Inflammatory macrophage (primary cell): ENCODE measurements at places on chromosomes 3 and 15.
A peak's percentile ranks its signal among the peaks of the same experiment; 100 is the strongest.

DNA sequence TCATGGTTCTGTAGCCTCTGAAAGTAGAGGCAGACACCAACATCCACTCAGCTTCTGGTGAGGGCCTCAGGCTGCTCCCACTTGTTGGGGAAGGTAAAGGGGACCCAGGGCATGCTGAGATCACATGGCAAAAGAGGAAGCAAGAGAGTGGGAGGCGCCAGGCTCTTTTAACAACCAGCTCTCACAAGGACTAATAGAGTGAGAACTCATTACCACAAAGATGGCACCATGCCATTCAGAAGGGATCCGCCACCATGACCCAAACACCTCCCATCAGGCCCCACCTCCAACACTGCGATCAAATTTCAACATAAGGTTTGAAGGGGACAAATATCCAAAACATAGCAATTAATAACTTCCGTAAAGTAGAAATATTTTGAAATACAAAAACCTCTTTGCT, 192.3 kb downstream of the OCA2 start:
- no peak for DNase-seq

- DNase-seq, result no peak
Measured at GRCh38 chr3:120170223-120170622, 76.0 kb upstream of the GSK3B start.

GRCh38 chr15:96303503-96304056, 26.9 kb upstream of the NR2F2 start:
- DNase-seq, result no peak

DNA sequence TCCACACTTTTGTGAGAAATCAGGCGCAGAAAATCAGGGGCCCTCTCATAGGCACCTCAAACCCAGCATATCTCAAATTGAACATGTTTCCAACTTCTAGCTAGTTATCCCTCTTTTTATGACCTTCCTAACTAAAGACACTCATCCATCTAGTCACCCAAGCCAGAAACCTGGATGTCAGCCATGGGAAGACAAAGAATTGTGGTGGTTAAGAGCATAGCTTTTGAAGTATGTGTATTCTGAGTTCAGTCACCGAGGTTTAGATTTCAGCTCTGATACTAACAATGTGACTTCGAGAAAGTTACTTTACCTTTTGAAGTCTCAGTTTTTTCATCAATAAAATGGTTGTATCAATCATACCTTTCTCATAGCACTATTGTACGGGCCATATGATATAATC, 495.5 kb downstream of the NLGN1 start:
- DNase-seq, result no peak

GRCh38 chr15:93382200-93382820, 293.3 kb upstream of the RGMA start:
- no peak for DNase-seq

DNA sequence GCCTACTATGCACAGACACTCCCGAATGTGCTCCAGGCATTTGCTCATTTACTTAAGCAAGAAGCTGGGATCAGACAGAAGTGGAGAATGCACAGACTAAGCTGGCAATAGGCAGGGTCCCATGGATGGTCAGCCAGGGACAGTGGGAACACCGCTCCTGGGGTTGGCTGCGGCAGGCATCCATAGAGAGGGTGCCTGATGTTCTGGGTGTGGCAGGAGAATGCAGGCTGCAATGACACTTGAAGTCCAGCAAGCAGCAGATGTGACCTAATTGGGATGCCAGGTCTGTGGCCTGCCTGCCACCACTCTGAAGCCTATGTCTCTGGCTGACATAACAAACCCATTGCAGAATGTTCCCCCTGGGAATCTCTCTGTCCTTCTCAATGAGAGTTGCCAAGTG, 40.2 kb upstream of the SLC6A11 start:
- no peak for DNase-seq

DNA sequence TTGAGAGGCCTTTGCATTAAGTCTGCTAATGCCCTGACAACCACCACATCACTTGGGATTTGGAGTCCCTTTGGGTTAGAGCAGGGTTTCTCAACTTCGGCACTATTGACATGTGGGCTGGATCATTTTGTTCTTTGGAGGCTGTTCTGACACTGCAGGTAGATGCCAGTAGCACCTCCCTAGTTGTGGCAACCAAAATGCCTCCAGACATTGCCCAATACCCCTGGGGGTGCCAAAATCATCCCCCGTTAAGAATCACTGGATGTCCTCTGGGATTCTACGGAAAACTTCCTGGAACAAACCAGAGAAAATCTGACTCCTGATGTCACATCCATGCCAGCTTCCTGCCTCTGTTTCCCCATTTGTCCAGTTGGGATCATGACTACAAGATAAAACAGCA, 37.2 kb upstream of the BLM start:
- DNase-seq, result no peak

GRCh38 chr3:113663761-113664160, 32.7 kb downstream of the USF3 start:
- no peak for DNase-seq

GRCh38 chr15:29765234-29765841, 56.9 kb downstream of the TJP1 start:
- no peak for DNase-seq

- no peak for DNase-seq
Measured at GRCh38 chr15:66941108-66941711, 124.2 kb upstream of the SMAD3 start.

- no peak for DNase-seq
Measured at GRCh38 chr3:71361334-71361890, 222.1 kb downstream of the FOXP1 start.

DNA sequence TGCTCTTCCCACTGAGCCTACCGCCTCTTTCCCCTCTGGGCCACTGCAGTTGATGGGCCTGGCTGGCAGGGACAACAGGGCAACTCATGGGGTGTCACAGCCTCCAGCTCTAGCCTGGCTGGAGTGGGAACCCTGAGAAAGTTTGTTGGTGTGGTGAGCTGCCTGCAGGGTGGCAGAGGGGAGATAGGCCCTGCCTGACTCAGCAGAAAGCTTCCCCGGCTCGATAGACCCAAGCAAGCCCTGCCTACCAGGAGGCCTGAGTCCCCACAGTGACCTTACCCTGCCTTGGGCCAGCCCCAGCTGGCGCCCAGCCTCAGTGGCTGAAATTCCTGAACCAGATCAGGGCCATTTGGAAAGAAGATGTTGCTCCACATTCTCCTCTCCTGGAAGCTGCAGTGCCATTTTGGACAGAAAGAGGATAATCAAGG, 29.4 kb downstream of the ABTB1 start:
- no peak for DNase-seq

DNA sequence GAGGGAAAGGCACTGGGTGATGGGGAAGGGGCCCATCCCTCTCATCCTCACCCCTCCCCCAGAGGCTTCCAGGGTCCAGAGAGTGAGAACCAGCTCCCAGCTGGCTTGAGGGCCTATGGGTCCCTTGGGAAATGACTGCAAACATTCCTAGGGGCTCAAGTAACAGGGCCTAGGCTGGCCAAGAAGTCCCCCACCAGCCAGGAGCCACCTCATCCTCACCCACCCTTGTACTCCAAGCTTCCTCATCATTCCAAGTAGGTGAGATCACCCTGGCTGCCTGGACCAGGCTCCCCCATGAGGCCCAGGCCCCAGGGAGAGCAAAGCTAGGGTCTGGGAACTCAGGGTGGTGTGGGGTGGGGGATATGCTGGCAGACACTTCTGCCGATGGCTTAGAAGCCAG, 14.8 kb downstream of the LOXL1 start:
- no peak for DNase-seq

GRCh38 chr3:126827121-126827520, 123.1 kb downstream of the CHCHD6 start:
- DNase-seq, result no peak

- no peak for DNase-seq
Measured at GRCh38 chr3:46561511-46561910, 4.6 kb downstream of the LRRC2 start.

GRCh38 chr3:160003520-160004128, 15.0 kb downstream of the IL12A start:
- peak; percentile 58 for DNase-seq

DNA sequence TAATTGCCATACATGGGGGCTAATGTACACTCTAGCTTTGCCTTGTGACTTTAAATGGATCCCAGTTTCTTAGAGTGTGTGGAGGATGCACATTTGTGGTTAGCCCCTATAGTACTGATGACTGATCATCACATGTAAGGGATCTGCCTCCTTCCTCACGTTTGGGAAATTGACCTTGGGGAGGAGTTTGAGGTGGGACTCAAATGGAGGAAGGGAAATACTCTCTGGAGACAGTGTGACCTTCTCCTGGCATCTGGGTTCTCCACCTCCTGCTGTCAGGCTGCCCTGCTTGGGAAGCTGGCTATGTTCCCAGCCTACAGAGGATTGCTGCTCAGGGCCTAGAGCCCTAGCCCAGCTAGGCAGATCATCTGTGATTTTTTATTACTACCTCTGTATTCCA, 48.7 kb downstream of the PPM1L start:
- DNase-seq, result peak; percentile 62

DNA sequence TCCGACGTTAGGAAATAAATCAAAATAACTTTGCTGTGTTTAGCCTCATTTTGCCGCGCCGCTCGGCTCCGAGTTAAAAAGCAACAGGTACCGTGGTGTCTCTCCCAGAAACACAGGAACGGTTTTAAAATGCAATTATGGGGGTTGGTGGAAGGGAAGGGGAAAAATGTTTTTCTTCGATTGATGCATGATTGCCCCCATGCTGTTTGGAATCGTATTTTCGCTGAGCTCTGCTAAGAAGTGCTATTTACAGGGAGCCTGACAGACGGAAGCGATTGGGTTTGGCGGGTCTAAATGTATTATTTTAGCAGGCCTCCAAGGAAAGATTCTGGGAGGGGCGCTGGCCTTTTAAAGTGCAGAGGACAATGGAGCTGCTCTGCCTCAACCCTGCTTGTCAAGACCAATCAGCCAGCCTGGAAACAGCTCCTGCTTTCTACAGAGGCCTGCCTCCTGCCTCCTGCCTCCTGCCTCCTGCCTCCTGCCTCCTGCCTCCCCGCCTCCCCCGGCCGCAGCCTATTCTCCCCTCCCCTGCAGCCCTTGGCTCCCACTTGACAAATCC, 156.7 kb upstream of the TLE3 start:
- no peak for DNase-seq

DNA sequence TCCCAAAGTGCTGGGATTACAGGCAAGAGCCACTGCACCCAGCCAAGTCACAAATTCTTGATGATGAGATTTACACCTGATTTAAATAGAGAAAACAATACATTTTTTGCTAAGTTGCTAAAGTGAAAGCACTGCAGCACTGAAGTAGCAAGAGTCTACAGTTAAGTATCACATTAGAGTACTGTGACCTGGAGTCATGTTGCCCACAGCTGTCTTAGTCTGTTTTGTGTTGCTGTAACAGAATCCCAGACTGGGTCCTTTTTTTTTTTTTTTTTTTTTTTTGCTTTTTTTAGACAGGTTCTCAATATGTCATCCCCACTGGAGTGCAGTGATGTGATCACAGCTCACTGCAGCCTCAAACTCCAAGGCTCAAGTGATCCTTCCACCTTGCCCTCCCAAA, 23.2 kb upstream of the GNB4 start:
- DNase-seq, result no peak

- DNase-seq, result peak; percentile 85
Measured at GRCh38 chr3:12730506-12731242, 28.4 kb downstream of the TMEM40 start.

- DNase-seq, result peak; percentile 86
Measured at GRCh38 chr15:64693134-64693533, 82.3 kb downstream of the RBPMS2 start.

DNA sequence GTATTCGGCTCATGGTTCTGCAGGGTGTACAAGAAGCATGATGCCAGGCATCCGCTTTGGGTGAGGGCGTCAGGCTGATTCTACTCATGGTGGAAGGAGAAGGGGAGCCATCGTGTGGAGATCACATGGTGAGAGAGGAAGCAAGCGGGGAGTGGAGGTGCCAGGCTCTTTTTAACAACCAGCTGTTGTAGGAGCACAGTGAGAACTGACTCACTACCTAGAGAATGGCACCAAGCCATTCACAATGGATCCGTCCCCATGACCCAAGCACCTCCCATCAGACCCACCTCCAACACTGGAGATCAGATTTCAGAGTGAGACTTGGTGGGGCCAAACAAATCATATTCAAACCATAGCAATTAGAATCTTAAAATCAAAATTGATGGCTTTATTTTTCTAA, 259.8 kb upstream of the CTDSPL start:
- DNase-seq, result no peak

GRCh38 chr3:195573611-195574496, 9.9 kb downstream of the APOD start:
- no peak for DNase-seq

DNA sequence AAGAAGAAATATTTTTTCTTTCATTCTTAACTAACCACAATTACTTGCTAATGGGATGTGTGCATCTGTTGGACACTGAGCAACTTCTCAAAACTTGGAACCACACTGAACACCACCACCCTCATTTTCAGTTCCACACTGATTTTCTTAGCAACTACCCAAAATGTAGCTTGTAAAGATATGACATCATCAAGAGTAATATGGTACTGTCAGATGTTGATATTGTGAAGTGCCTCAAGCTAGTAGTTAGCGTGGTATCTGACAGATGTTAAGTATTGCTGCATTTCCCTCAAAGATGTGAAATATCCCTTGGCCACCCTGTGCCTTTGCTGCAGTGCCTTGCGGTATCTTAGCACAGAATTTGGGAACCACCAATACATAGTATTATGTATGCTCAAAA, 9.3 kb downstream of the RFTN1 start:
- DNase-seq, result peak; percentile 92

GRCh38 chr3:183027276-183027675, 46.9 kb upstream of the DCUN1D1 start:
- DNase-seq, result no peak

GRCh38 chr15:51623386-51623938, 891 bp upstream of the DMXL2 start:
- peak; percentile 71 for DNase-seq

DNA sequence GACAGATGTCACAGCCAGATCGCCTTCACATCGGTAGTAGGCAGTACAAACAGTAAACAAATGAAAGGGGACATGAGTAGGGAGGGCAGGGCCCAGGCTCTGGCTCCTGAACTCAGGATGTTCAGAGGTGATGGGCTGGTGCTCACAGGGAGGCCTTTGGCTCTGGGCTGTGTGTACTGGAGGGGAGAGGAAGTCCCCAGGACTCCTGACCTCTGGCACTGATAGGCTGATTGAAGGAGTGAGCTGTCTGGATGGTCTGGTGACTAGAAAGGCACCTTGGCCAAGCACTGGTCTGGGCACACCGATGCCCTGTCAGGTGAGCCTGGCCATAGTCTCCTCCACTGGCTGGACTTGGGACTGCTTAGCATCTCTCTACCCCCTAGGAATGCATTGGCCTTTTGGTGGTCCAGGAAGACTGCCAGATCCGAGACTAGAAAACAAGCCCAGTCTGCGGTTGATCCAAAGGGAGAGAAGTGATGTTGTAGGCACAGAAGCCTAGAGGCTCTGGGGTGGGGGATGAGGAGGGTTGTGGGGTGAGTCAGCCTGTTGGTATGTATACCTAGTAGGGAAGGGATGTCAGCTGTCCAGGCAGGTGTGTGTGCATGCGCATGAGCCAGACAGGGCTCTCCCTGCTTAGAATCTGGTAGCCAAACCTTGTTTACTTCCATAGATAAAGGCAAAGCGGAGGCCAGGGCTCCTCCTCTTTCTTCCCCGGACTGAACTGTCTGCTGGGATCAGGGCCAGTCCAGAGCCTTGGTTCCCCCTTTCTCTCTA, 1.9 kb downstream of the SPINT1 start:
- DNase-seq, result no peak

GRCh38 chr3:58157700-58158099, 53.1 kb downstream of the DNASE1L3 start:
- DNase-seq, result no peak

- no peak for DNase-seq
Measured at GRCh38 chr3:133831966-133832801, 26.6 kb downstream of the SRPRB start.
